Activated CD4-positive, alpha-beta T cell treated with anti-CD3 and anti-CD28 coated beads for 36 hours (primary cell): ENCODE measurements at places on chromosomes 2 and 18. TPM values are rescaled to one million over a fixed set of nuclear protein-coding genes. Genes with fewer than 3 reads are reported as not detected.

- H3K36me3 ChIP-seq = no peaks in the 10 kb centered on the region
- H3K4me1 ChIP-seq = peaks cover 2% of the 10 kb centered on the region
- no peak for DNase-seq
- peaks cover 21% of the 10 kb centered on the region for H3K27me3 ChIP-seq
- H3K4me3 ChIP-seq = no peak overlapping the region
These were observed 179.8 kb downstream of the SH3BP4 start for GRCh38 chr2:235131334-235132305.

DNA sequence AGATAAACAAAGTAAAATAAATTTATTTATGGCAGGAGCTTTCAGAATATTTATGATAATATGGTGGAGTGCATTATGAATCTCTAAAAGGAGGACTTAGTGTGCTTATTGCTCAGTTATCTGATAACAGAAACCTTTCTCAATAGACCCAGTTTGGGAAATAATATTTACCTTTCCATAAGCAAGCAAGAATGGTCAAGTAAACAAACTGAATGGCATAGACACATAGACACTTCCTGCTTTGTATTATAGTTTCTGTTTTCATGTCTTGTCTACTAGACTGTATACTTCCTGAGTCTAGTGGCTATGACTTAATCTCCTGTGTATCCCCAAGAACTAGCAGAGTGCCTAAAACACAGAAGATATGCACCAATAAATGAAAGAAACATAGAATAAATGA lies 87.8 kb downstream of the UPP2 start:
- H3K27me3 ChIP-seq = peaks cover 27% of the 10 kb centered on the region
- H3K36me3 ChIP-seq = no peaks in the 10 kb centered on the region
- no peak overlapping the region for H3K27ac ChIP-seq
- no peak overlapping the region for H3K4me3 ChIP-seq
- no peak for DNase-seq

- no peak overlapping the region for H3K27ac ChIP-seq
- no peak overlapping the region for H3K4me3 ChIP-seq
- no peaks in the 10 kb centered on the region for H3K27me3 ChIP-seq
- DNase-seq = no peak
- H3K4me1 ChIP-seq = no peaks in the 10 kb centered on the region
These were observed 1913.1 kb upstream of the PIK3C3 start for GRCh38 chr18:40041951-40042350.

DNA sequence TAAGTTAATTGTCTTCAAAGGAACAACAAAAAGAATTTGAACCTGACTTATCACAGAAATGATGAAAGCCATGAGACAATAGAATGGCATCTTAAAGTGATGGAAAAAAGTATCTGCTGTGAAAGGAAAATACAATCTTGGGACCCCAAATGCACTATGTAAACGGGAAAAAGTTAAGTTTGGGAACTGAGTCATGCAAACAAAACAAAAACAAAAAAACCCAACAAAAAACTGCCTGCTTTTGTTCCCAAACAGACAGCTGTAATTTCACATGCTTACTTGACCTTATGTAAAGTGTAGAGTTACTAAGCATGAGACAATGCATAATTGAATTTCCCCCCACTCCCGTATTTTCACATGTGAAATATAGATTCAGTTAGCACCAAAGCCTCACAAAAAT lies 122.1 kb upstream of the RBMS1 start:
- DNase-seq = no peak
- no peak overlapping the region for H3K27ac ChIP-seq
- no peak overlapping the region for H3K4me3 ChIP-seq
- peaks cover 2% of the 10 kb centered on the region for H3K27me3 ChIP-seq
- peaks cover 19% of the 10 kb centered on the region for H3K4me1 ChIP-seq
- H3K36me3 ChIP-seq = no peaks in the 10 kb centered on the region

DNA sequence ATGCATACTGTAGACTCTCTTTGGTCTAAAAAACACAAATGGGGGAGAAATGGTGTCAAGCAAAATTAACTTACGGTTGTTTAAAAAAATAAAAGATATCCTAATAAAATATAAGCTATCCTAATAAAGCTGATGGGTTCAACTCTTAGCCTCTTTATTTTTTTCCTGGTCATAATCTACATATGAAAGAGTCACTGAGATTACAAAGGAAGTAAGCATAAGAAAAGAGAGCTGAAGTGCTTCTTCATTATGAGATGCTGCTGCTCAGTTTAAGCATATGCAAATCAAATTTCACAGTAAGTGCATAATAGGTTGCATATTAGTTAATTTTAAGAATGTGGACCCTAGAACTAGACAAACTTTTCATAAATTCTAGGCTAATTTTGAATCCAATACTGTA lies 59.9 kb upstream of the DNER start:
- H3K36me3 ChIP-seq = peaks cover 50% of the 10 kb centered on the region
- H3K27ac ChIP-seq = no peak overlapping the region
- DNase-seq = no peak
- H3K4me3 ChIP-seq = no peak overlapping the region
- H3K27me3 ChIP-seq = no peaks in the 10 kb centered on the region

- peaks cover 2% of the 10 kb centered on the region for H3K4me1 ChIP-seq
- no peak overlapping the region for H3K4me3 ChIP-seq
- H3K36me3 ChIP-seq = peaks cover 8% of the 10 kb centered on the region
- H3K27ac ChIP-seq = no peak overlapping the region
- H3K27me3 ChIP-seq = no peaks in the 10 kb centered on the region
These were observed 34.9 kb downstream of the SMAD7 start for GRCh38 chr18:48915626-48916425.

GRCh38 chr2:140504601-140505000 lies 1626.2 kb downstream of the LRP1B start:
- H3K27ac ChIP-seq = no peak overlapping the region
- no peaks in the 10 kb centered on the region for H3K27me3 ChIP-seq
- H3K36me3 ChIP-seq = no peaks in the 10 kb centered on the region
- no peak overlapping the region for H3K4me3 ChIP-seq
- no peaks in the 10 kb centered on the region for H3K4me1 ChIP-seq

GRCh38 chr2:13581471-13581870 lies 864.7 kb downstream of the TRIB2 start:
- H3K36me3 ChIP-seq = no peaks in the 10 kb centered on the region
- H3K27ac ChIP-seq = no peak overlapping the region
- peak; percentile 13 for DNase-seq
- H3K4me1 ChIP-seq = no peaks in the 10 kb centered on the region
- no peaks in the 10 kb centered on the region for H3K27me3 ChIP-seq

- peaks cover 5% of the 10 kb centered on the region for H3K27me3 ChIP-seq
- peak overlapping the region; percentile 76 for H3K4me3 ChIP-seq
- peak; percentile 75 for DNase-seq
- H3K36me3 ChIP-seq = peaks cover 59% of the 10 kb centered on the region
- peaks cover 73% of the 10 kb centered on the region for H3K4me1 ChIP-seq
These were observed 3.0 kb downstream of the LBH start for GRCh38 chr2:30234180-30234971.

- no peaks in the 10 kb centered on the region for H3K27me3 ChIP-seq
- no peak overlapping the region for H3K4me3 ChIP-seq
- peaks cover 9% of the 10 kb centered on the region for H3K36me3 ChIP-seq
- H3K4me1 ChIP-seq = peaks cover 72% of the 10 kb centered on the region
- H3K27ac ChIP-seq = no peak overlapping the region
These were observed 17.2 kb downstream of the MAL start for GRCh38 chr2:95042472-95043271.

GRCh38 chr2:39020383-39020782 lies 100.5 kb downstream of the SOS1 start:
- H3K4me3 ChIP-seq = no peak overlapping the region
- H3K4me1 ChIP-seq = peaks cover 1% of the 10 kb centered on the region
- DNase-seq = no peak
- no peaks in the 10 kb centered on the region for H3K27me3 ChIP-seq
- H3K36me3 ChIP-seq = peaks cover 2% of the 10 kb centered on the region
- no peak overlapping the region for H3K27ac ChIP-seq

DNA sequence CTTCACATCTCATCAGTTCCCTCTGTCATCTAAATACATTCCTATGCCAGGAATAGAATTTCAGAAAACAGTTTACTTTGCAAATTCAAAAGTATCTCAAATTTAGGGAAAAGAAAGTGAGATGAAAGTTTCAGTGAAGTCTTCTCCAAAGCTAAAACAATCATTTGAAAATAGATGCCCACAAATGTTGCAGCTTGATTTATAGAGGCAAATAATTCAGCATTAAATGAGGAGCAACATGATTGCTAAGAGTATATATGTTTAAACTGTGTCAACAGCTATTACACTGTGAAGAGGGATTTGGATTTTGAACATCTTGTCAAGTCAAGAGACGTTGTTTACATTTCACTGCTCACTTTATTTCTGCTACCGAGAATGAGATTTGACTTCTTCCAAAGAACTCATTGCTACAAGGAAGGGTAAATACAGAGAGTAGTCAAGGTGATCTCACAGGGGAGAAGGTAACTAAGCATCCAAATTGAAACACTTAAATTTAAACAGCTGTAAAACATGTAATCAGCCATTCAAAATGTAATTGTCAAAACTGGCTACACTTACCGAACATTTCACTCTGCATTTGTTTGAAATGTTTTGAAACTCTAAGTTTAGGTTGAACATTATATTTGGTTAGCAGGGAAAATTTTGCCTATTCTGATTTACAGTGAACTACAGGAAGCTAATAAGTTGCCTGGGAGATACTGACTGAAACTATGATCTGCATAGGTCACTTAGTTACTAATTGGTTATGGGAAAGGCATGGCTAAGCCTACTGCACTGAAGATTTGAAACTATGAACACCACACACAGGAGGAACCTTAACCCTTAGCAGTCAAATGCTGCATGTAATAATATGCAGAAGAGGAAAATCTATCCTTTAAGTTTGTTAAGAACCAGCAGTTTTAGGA lies 33.2 kb upstream of the GALNT3 start:
- H3K4me3 ChIP-seq = no peak overlapping the region
- H3K27me3 ChIP-seq = peaks cover 13% of the 10 kb centered on the region
- DNase-seq = no peak
- no peaks in the 10 kb centered on the region for H3K36me3 ChIP-seq

IGFBP5 gene
- total RNA-seq = not detected

MCM6 gene
- 228 TPM for total RNA-seq

GPR155 gene
- 11.3 TPM for total RNA-seq

RAPH1 gene
- 9.9 TPM for total RNA-seq

IL36G gene
- total RNA-seq = not detected

IL1F10 gene
- total RNA-seq = not detected
